ENCODE measurements at places on chromosomes 13 and 19.
A peak's percentile ranks its signal among the peaks of the same experiment; 100 is the strongest.

DNA sequence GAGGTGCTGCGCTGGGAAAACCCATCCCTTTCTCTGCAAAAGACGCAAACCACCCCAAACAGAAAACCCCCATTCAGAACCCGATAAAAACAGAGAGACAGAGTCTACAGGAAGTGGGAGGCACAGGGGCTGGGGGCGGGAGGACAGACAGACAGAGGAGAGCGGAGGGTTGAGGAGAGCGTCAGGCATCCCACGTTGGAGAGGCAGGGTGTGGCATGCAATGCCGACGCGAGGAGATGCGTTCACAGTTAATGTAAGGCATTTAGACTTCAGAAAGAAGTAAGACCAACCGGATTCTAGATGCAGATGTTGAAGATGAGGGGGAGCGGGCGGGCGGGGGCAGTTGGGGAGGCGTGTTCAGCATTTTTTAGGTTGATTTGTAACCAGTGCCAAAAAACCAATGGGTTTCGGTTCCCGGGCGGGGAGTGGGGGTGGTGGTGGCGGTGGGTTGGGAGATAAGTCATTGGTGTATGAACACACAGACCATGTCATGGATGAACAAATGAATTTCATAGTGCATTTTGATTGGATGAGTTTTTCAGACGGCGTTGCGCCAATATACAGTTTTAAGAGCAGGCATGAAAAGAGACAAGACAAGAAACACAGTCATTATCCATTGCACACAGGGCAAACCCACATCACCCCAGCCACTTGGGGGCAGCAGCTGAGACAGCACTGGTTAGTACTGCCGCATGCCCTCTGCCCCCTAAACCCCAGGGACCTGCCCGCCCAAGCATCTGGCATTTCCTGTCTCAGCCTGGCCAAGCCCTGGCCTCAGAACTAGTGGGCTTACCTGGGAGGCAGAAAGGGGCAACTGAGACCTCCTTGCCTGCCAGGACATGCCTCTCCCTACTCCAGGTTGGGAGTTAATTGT is 91.3 kb downstream of the IER2 start:
- no peaks in the 10 kb centered on the region for H3K36me3 ChIP-seq
- no peaks in the 10 kb centered on the region for H3K27me3 ChIP-seq
- H3K4me1 ChIP-seq: no peaks in the 10 kb centered on the region
- no peak overlapping the region for H3K4me3 ChIP-seq

DNA sequence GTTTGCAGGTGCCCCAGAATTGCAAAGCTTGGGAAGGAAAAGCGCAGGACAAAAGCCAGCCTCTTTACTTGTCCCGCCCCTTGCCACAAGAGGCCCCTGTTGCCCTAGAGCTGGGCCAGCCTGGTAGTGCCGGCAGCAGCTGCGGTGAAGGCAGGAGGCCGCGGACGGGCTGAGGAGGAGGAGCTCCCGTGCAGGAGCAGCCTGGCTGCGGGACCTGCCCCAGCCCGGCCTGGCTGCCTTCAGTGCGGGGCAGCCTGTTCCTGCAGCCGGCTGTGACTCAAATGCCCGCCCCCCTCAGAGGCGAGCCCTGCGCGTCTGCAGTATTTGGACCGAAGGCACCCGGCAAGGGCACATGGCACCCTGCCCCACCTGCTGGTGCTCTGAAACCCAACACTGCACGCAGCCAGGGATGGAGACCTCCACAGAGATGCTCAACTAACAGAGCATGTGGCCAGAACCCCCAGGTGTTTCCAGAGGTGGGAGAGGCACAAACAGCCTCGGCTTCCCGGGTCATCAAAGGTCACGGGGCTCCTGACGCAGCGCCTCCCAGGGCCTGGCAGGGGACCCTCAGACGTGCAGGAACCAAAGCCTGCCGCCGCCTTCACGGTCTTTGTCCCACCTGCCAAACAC is 29.7 kb downstream of the NAXD start:
- H3K27me3 ChIP-seq: no peaks in the 10 kb centered on the region
- peaks cover 4% of the 10 kb centered on the region for H3K4me1 ChIP-seq
- peak; percentile 60 for DNase-seq
- peak overlapping the region; percentile 33 for H3K27ac ChIP-seq
- H3K4me3 ChIP-seq: no peak overlapping the region

DNA sequence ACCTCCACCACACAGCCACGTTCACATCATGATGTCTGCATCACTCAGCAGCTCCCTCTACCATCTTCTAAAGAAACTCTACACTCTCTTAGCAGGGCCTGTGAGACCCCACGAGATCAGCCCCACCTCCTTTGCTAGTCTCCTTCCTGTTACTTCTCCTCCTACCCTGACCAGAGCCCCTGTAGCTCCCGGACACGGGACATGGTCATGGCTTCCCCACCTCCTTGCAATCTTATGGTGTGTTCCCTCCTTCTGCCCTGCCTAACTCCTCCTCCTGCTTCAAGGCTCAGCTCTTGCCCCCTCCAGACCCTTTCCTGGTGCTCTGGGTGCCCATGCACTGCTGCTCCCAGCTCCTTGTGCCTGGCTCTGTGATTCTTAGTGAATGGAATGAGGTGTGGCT is 8.1 kb upstream of the MRPS31 start:
- H3K36me3 ChIP-seq: no peaks in the 10 kb centered on the region
- H3K27me3 ChIP-seq: no peaks in the 10 kb centered on the region
- no peak overlapping the region for H3K27ac ChIP-seq
- DNase-seq: no peak
- no peaks in the 10 kb centered on the region for H3K4me1 ChIP-seq
- no peak overlapping the region for H3K4me3 ChIP-seq

DNA sequence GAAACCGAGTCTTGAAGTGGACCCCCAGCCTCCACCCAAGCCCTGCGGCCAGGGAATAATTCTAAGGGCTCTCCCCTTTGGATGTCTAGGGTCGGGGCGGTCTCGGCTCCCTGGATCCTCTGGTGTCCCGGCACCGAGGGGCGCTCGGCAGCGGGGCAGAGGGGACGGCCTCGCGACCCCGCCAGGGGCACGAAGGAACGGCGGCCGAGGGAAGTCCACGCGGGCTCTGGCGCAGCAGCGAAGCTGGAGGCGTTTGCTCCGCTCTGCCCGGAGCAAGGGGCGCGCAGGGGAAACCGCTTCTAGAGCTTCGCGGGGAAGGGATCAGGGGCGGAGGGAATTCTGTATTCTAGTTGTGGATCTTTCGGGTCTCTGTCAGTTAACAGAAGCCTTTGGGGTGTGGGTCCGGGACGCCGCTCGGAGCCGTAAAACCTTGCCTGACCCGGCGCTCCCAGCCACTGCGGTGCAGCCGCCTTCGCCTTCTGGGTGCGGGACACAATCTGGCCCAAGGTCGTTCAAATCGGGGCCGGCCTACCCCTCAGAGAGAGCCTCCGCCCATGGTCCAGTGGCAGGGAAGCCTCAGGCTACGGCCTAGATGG is 118.2 kb downstream of the KCNRG start:
- no peak overlapping the region for H3K4me3 ChIP-seq
- peaks cover 7% of the 10 kb centered on the region for H3K27me3 ChIP-seq
- H3K27ac ChIP-seq: no peak overlapping the region
- peak; percentile 51 for DNase-seq

DNA sequence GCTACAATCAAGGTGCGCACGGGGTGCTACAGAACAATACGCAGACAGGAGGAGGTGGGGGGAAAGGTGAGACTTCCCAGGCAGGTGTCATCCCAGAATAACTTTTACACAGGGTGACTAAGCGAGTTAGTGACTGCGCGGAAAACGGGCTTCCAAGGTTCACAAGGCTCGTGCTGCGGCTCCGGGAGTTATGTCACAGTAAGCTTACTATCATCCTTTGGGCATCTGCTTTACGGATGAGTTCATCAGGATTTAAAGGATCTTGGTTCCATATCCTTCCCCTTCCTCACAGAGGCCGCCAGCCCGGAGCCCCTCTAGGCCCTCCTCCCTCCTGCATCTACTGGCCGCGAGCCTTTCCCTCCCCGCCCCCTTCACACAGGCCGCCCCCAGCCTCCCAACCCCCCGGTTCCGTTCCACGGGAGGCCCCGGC is 474 bp upstream of the IFT88 start:
- peak overlapping the region; percentile 76 for H3K4me3 ChIP-seq
- peak overlapping the region; percentile 93 for H3K27ac ChIP-seq
- H3K27me3 ChIP-seq: no peaks in the 10 kb centered on the region
- H3K36me3 ChIP-seq: no peaks in the 10 kb centered on the region
- H3K4me1 ChIP-seq: no peaks in the 10 kb centered on the region

DNA sequence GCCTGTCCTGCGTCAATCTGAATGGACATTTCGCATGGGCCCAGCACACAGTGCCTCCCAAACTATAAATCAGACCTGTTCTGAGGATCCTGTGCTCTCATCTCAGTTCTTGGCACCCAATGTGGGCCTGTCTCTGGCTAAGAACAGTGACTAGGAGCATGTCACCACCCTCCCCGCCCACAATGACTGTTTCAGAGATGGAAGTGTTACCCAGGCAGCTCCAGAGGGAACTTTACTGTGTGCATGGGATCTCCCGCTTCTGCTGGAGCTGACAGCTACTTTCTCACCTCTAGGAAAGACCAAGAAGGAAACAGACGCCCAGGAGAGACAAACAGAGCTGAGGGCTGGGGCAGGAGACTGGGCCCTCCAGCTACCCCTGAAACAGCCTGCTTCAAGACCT is 45.0 kb downstream of the KCTD15 start:
- no peaks in the 10 kb centered on the region for H3K4me1 ChIP-seq
- no peaks in the 10 kb centered on the region for H3K27me3 ChIP-seq
- no peak overlapping the region for H3K4me3 ChIP-seq
- DNase-seq: no peak

- peak within 1 kb of the TSS; percentile 62 for H3K4me3 ChIP-seq
- peaks cover 7% of the 10 kb centered on the region for H3K27me3 ChIP-seq
- H3K36me3 ChIP-seq: no peaks in the 10 kb centered on the region
- DNase-seq: peak; percentile 55
- H3K27ac ChIP-seq: no peak within 1 kb of the TSS
Measured at GRCh38 chr19:38264486-38265212, at the start of gene SPINT2. Gene SPINT2, plus strand, starts transcription at chr19:38264573. Its CDS starts 320 bp downstream, at chr19:38264893.

- H3K36me3 ChIP-seq: no peaks in the 10 kb centered on the region
- no peak overlapping the region for H3K4me3 ChIP-seq
- no peaks in the 10 kb centered on the region for H3K27me3 ChIP-seq
- no peak for DNase-seq
Measured at GRCh38 chr13:23161481-23161825, 19.3 kb upstream of the SGCG start.
